KBM-7 (cell line): ENCODE measurements at places on chromosomes 2 and 18.

GRCh38 chr18:24063121-24063731 is 48.7 kb downstream of the TTC39C start:
- DNase-seq: no peak

GRCh38 chr2:198517976-198518375 is 713.6 kb downstream of the PLCL1 start:
- DNase-seq: no peak

- DNase-seq: peak; percentile 14
Observed at GRCh38 chr2:24482251-24482971, 8.6 kb upstream of the NCOA1 start.

DNA sequence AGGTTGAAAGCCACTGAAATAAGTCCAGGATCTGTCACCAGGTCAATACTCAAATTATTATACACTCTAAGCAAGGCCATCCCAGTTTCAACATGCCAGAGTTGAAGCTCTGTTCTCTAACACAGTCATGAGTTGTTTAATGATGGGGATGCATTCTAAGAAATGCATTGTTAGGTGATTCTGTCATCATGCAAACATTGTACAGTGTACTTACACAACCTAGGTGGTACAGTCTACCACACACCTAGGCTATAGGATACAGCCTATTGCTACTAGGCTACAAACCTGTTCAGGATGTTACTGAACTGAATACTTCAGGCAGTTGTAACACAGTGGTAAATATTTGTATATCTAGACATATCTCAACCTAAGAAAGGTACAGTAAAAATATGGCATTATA is 162.2 kb downstream of the BAZ2B start:
- DNase-seq: no peak
